ENCODE measurements at places on chromosomes 2 and 18.

GRCh38 chr2:168796583-168797285, 5.7 kb upstream of the NOSTRIN start:
- no peak for DNase-seq

DNA sequence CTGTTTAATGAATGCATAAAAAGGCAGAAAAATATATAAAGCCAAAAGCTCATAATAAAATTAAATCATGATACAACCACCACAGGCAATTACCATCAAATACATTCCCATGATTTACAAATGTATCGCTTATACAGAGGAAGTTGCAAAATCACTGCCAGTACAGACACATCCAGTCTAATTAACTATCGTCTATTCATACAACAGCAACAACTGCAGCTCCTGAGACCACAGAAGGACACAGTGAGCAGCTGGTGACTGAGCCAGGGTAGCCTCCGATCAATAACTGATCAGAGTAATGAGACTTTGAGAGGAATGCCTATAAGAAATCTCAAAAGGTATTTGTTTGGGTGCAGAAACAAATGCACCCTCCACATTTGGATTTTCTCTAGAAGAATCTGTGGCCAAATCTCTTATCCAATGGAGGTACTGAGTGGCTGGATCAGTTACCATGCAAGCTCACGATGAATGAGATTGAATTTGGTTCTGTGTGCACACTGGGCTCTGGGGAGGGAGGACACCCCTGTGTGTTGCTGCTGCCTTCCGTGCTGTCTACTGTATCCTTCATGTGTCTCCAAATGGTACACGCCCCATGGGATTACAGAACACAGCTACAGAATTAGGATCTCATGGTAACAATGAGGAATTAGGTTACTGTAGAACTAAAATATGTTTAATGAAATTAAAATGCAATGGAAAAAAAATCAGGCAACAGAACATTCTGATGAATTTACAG, 119.6 kb downstream of the MBP start:
- no peak for DNase-seq

DNA sequence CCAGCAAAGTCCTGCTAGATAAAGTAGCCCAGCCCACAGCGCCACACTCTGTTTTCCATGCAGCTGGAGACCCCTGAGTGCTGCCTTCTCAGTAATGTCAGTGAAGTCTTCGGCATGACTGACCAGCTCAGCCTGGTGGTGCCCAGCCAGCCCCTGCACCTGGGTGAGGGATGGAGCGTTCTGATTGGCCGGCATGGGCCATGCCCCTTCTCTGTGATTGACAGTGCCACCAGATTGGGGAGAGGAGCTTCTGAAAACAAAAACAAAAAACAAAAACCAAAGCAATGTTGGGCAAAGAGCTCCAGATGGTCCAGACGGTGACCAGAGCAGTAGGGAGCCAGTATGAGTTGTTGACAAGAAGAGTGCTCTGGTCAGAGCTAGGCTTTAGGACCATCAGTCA, 122.6 kb downstream of the DYSF start:
- no peak for DNase-seq

GRCh38 chr2:100292022-100292580, 30.2 kb downstream of the LONRF2 start:
- DNase-seq, result peak; percentile 46

DNA sequence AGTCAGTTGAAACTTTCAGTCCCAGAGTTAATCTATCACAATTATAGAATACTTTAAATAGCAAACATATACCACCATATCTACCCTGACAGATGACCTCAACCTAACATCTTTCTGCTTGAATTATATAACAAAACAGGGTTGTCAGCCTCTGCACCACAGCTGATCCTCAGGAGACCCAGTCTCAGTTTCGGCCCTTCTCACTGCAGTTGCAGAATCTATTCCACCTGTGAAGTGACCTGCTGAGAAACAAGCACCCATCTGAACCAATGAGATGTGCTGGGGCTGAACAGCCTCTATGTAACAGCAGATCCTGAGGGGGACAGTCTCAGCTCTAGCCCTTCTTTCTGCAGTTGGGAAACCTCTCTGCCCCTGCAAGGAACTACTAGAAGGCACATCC, 567.6 kb downstream of the KCNJ3 start:
- no peak for DNase-seq

DNA sequence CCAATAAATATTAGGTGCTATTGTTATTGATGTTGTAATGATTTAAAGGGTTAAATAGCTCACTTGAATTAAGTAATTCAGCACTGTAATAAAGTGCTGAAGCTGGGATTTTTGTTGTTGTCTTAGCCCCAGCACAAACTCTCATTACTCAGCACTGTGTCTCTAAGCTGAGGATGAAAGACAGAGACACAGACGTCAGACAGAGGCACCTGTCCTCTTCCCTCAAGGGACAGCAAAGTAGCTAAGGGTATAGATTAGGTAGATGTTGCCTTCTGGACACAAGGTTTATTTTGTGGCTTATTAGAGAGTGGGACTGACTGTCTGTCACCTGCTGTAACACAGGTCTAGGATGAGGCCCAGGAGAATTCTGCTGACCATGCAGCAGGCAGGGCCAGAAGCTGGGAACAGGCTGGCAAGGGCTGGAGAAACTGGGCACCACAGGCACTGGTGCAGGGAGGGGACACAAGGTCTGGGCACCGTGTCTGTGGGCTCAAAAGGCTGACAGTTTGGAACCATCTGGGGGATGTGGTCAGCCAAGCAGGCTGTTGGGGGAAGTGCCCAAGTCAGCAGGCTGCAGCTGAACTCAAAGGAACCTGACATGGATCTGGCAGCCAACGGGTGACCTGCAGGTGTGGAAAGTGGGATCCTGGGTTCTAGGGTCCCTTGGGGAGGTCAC, 20.0 kb upstream of the PTPN4 start:
- DNase-seq, result no peak

GRCh38 chr2:238136820-238137537, 1.5 kb upstream of the KLHL30 start:
- no peak for DNase-seq

- no peak for DNase-seq
Observed at GRCh38 chr2:202299712-202300111, 34.1 kb downstream of the NOP58 start.

DNA sequence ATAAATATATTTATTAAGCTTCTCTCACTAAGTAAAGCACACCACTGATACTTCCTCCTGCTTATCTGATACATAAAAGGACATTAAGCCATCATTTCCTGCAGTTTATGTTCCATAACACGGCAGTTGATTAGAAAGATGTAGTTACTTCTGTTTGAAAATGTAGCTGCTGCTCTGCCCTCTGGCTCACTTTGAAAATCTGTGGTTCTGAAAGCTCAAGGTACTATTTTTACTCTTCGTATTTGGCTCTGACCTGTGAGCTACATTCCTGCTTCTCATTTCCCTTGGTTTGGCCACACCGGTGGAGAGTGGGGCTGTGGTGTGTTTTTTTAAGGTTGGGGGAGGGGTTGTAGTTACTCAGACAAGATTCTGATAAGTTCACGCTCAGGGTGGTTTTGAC, 12.8 kb upstream of the TTN start:
- no peak for DNase-seq

DNA sequence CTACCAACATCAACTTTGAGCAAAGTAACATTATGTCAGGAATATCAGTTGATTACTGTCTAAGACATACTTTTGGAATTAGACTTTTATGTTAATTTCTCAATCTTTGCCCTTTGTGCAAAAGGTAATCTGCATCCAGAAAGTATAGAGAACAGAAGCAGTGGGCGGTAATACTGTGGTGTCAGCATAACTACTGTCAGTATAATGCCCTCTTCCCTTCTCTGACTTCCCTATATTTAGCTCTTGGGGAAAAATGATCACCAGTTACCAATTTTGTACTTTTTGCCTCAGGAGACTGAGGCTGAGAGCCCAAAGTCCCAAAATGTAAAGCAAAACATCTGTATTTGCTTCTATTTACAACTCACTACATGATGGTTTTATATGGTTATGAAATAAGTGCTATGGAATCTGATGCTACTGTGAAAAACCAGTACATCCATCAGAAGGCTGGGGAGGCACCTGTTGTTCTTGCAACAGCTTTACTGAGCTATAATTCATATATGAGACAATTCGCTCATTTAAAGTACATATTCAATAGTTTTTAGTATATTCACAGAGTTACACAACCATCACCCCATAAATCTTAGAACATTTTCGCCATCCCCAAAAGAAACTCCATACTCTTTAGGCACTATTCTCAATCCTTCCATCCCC, 51.3 kb upstream of the CD302 start:
- no peak for DNase-seq

DNA sequence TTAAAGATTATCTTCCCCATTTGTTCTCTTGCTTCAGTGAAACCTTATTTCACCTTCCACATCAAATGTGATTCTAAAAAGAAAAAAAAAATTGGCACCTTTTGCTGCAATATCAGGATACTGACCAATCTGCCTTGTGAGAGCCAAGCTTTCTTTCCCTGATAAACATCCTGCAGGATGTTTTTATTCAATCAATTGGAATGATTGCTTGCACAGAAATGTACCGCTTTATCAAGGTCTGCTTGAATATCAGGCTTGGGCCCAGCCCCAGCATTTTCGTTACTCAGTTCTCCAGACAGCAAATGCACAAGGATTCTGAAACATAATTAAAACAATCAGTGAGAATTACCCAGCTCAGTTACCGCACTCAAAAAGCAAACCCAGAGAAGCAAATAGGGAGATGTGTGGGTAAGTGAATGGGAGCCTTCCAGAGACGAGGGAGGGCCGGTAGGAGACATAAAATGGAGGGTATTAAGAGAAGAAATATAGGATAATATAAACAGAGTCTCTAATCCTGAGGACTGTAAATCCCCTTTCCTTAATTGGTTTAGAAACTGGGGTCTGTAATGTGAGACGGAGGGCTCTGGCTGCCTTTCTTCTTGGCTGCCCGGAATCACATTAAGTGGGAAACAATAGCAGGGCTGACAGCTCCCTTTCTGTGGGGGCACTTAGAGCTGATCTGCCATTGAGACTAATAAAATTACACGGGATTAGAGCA, 291.8 kb downstream of the ICOS start:
- no peak for DNase-seq

GRCh38 chr2:106304612-106305184, 110.6 kb upstream of the UXS1 start:
- DNase-seq, result no peak

DNA sequence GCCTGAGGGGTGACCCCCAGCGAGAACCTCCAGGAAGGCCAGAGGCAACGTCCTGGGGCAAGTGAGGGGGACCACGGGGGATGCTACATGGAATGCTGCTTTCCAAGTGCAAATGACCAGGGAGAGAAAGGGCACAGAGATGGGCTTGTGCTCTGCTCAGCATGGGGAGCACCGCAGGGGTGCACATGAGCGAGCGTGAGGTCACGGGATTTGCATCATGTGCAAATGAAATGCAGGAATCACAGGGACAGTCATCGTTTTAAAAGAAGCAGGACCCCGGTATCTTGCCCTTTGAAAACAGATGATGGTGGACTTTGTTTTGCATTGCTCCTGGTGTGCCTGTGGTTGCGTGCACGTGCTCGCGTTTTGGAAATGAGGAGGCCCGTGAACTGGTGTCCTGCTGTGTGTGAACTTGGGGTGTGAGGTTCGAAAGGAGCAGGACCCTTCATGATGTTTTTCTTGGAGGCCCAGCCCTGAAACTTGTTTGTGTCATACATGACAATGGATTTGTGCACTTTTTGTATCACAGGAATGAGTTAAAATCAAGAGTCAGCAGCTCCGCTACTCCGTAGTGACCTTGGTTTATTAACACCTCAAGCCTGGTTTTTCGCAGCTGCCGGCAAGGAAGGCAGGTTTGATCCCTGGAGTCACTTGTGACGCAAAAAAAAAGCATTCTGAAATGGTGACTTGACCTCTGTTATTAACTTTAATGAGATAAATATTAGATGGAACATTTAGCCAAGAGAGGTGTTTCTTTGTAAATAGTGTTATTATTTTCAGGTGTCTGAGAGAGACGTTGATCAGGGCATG, 234.5 kb downstream of the LDLRAD4 start:
- no peak for DNase-seq

DNA sequence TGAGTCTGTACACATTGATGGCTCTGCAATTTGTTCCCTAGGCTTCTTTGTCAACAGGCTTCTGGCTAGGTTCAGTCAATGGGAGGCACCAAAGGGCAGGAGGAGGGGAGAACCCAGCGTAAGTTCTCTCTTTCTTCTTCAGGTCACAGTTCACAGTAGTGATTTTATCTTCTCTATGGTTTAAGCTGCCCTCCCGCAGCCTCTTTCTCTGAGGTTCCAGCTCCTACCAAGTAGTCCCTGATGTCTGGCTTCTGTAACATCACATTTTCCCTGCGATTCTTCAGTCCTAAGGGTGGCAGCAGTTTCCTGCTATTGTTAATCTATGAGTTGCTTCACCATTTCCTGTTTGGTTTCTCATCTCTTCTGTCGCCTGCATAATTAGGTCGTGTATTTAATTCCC, 107.4 kb downstream of the CPO start:
- DNase-seq, result no peak

GRCh38 chr2:213021971-213022899, 129.2 kb downstream of the IKZF2 start:
- DNase-seq, result no peak

GRCh38 chr2:21466341-21466927, 342.7 kb downstream of the TDRD15 start:
- no peak for DNase-seq

DNA sequence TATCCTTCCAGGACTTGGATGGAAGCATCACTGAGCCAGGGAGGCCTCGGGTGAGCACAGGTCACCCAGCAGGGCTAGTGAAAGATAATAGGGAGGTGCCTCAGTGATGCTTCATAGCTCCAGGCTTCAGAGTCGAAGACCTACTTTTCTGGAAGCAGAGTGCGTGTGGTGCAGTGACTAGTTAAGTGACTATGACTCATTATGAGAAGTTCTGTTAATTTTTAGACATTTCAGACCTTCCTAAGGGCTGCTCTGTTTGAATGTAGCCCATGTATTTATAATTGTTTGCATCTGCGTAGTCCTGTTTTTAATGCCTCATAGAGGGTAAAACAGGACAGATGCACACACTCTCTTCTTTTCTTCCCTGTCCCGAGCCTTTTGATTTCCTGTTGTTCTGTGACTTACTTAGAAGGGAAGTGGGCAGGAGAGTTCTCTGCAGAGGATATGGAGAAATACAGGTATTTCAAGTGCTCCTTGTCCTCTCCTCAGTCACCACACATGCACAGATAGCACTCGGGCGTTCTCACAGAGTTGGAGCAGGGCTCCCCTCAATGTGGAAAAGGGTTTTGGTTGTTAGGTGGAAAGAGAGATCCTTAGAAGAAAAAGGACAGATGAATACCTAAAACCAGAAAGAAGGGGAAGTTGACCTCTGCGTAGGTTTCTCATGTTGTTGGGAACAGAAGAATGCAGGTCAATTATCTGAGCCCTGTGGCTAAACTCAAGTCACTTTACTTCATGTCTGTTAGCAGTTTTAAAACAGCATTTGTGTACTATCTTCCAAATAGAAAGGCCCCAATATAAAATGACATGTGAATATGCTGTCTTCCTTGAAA, 34.7 kb downstream of the RALB start:
- no peak for DNase-seq
